ENCODE measurements at places on chromosomes 13 and 19.

- no peak for DNase-seq
These were observed 1077.7 kb upstream of the SLC10A2 start for GRCh38 chr13:104143760-104144416.

GRCh38 chr13:75506018-75506417, 24.0 kb upstream of the TBC1D4 start:
- no peak for DNase-seq

DNA sequence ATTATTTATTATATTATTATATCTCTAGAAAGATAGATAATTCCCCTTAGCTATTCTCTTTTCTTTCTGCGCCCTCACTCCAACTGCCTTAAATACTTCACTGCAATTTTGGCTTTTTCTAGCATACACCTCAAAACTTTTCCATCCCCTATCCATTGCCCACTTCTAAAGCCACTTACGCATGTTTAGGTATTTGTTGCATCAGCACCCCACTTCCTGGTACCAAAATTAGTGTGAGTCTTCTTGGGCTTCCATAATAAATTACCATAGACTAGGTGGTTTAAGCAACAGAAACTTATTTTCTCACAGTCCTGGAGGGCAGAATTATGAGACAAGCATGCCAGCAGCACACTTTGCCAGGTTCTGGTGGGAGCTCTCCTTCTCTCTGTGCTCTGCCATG, 209.0 kb downstream of the FGF14 start:
- DNase-seq = no peak

GRCh38 chr13:21833921-21834320, 163.0 kb downstream of the FGF9 start:
- no peak for DNase-seq

DNA sequence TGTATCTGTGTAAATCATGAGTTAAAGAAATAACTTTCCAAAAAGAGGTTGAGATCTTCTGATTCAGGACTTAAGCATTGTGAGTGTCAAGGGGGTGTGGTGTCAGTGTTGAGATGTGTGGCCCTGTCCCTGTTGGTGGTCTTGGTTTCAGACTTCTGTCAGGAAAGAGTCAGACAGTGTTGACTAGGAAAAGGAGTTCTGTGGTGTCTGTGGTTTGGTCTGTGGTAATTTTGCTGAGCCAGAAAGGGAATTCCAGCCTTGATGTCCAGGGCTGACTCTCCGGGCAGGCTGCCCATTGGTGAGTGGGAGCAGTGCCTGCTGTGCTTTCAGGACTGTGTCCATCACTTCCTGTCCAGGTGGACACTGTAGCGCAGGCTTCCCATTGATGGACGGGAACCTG, 39.8 kb upstream of the IGFL4 start:
- peak; percentile 79 for DNase-seq

DNA sequence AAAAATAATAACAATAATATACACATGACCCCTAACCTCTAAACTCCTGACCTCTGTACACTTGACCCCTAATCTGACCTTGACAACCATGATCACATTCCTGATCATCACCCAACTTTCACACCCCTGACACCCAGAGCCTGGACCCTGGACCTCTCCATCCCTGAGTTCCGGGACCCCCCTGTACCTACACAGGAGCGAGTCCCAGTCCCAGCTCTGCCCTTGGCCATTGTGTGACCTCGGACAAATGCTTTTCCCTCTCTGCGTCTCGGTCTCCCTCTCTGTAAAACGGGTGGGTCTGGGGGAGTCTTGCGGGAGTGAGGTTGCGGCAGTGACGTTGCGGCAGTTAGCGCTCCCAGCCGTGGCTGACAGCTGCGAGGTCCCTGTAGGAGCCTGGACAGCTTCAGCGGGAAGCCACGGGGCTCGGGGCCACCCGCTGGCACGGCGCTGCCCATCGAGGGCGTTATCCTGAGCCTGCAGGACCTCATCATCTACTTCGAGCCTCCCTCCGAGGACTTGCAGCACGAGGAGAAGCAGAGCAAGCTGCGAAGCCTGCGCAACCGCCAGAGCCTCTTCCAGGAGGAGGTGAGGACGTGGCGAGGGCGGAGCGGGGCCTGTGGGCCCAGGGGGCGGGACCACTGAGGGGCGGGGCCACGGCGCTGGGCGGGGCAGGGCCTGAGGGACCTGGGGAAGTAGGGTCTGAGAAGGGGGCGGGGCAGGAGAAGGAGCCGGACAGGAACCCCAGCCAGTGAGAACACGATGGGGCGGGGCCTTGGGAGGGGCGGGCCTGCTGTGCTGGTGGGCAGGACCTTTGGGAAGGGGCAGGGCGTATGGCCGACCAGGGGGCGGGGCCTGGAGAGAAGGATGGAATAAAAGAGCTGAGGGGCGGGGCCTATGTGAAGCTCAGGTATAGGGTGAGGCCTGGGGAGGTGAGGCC, 19.2 kb downstream of the RYR1 start:
- no peak for DNase-seq

DNA sequence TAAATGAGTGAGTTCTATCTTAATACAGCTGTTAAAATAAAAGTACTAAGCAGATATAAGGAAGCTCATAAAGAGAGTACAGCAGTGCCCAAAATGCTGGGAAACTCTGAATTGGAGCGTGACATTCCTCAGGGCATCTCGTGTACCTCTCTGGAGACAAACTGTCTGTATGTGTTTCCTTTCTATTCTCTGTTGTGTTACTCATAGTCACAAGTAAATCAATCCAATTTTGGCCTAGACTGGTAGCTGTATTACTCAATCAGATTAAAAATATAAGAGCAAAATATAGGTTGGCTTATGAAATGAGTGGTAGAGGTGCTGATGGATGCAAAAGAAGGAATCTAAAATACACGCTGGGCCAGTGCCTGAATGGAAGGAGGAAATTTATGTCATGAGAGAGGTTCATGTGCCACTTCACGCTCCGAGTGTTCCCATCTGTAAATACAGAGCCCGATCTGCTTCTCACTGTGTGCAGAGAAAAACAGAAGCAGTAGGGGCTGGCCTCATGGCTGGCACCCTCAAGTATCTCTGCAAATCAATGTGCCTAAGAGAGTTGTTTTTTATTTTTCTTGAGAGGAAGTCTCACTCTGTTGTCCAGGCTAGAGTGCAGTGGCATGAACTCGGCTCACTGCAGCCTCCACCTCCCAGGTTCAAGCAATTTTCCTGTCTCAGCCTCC, 58.7 kb upstream of the RGCC start:
- no peak for DNase-seq

DNA sequence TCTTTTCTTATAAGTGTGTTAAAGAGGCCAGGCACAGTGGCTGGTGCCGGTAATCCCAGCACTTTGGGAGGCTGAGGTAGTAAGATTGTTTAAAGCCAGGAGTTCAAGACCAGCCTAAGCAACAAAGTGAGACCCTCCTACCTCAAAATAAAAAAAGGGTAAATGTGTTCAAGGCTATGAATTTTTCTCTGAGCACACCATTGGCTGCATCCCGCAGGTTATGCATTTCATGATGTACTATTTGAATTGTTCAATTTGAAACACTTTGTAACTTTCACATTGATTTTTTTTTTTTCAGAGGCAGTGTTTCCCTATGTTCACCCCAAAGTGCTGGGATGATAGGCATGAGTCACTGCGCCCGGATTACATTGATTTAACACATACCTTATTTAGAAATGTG, 138.1 kb downstream of the PTPRS start:
- DNase-seq = no peak

GRCh38 chr19:18197941-18198340, 4.9 kb downstream of the MPV17L2 start:
- no peak for DNase-seq

- peak; percentile 52 for DNase-seq
These were observed 11.1 kb upstream of the SHISA2 start for GRCh38 chr13:26062853-26063444.

DNA sequence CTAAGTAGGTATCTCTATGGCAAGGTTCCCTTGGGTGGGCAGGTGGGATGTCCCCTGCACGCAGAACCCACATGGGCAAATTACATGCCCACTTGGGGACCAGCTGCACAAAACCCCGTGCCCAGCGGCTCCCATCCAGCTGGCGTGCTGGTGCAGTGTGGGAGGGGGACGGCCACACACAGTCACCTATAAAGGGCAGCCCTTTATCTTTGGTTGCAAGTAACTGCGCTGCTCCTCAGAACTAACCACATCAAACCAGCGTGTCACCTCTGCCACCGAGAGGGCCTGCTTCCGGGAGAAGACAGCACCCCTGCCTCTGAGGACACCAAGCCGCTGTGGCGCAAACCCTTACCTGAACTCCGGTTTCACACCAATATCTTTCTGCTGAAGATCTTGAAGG, 32.2 kb downstream of the ANKRD27 start:
- no peak for DNase-seq

GRCh38 chr13:97911311-97912138, 42.0 kb upstream of the IPO5 start:
- DNase-seq = peak; percentile 39

GRCh38 chr13:107348925-107349324, 781.0 kb upstream of the ARGLU1 start:
- DNase-seq = no peak

DNA sequence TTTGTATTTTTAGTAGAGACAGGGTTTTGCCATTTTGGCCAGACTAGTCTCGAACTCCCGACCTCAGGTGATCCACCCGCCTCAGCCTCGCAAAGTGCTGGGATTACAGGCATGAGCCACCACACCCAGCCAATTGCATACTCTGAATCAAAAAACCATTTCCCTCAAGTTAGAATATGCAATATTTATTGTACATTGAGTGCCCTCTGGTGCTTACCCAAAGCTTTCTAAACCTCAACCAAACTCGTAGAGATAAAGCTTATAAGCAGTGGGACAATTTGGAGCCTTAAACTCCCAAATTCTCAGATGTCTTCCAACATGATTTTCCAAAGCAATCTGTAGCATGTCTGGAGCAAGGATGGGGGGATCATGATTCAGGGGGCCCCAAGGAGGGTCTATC, 22.4 kb downstream of the RFXAP start:
- no peak for DNase-seq

DNA sequence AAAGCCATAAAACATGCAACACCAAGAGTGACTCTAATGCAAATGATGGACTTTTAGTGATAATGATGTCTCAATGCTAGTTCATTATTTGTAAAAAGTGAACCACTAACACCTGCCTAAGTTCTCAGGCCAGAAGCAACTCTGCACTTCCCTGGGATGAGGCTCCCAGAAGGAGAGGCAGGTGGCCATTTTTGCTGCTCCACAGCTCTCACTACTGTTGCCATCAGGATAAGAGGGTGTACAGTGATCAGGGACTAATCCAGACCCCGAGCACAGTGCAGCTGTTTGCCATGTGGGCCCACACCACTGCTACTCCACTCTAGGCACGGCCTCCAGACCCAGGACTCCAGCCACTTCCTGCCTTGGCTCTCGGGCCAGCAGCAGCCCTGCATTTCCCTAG, 828.3 kb upstream of the MIR17HG start:
- no peak for DNase-seq

GRCh38 chr13:96741779-96742178, 252.5 kb downstream of the OXGR1 start:
- DNase-seq = no peak

- DNase-seq = no peak
These were observed 95.0 kb downstream of the CDK8 start for GRCh38 chr13:26348966-26349365.

DNA sequence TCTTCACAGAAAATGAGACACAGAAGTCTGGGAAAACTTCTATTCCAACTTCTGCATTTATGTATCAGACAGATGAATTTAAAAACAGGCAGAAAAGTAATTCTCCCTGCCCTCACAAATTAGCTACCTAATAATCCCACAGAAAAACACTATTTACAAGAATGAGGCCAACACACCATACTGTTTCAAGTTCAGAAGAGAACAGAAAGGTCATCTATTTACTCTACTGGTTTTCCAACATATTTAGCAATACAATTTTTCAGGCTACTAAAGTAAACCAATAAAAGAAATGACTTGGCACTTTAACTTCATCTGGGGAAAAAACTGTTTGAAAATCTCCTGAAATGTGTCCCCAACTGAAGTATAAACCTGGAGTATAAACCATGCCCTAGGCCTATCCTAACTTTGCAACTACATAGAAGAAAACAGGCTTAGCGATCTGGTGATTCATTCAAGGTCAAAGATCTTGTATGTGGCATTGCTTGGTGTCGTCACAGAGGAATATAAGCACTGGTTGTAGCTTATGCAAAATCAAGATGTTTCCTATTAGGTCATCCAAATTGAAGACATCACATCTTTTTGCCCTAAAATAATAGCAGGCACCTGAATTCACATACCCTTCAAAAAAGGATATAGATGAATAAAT, 20.1 kb upstream of the EBPL start:
- no peak for DNase-seq

DNA sequence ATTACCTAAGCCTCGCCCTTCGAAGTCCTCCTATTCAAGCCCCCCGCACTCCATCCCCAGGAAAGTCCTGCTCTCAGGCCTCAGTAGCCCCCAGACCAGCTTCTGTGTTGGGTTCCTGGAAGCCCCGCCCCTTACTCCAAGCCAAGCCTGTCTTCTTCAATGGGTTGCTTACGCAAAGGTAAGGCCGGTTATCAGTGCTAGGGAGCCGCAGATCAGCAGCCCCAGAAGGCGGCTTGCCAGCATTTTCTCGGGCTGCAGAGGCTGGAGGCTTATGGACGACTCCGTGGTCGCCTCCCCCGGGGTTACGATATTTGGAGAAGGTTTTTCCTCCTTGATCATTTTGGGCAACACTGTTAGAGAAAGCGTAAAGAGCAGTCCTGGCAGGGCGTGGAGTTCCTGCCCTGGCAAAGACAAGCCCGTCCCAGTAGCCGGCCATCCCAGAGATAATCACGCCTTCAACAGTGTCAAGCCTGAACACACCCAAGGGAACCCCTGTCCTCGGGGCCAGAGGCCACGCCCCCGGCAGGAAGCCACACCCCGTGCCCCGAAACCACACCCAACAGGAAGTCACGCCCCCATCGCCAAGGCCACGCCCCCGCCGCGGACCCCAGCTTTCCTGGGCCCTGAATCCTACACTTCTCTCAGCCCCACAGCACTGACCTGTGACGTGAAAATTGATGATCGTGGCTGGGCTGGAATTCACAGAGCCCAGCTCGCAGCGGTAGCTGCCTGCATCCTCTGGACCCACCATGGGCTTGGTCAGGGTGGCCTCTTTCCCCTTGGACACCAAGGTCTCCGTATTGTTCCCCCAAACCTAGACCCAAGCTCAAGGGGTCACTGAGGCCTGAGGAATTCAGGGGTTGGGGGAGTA, 954 bp upstream of the RASIP1 start:
- DNase-seq = peak; percentile 42

DNA sequence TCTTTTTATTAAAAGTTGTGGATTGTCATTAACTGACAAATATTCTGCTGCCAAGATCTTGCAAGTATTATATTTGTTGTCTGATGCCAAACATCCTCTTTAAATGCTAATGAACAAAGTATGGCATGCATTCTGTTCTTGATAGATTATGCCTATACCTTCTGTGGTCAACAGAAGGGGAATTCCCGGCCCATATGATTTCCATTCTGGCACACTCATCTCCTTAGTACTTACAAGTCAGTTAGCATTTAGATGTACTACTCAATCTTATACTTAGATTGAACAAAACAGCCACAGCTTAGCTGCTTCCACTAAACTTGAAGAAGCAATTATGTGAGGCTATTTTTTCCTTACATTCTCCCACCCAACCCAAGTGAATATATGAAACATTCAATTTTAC, 246.1 kb upstream of the DACH1 start:
- no peak for DNase-seq
